ENCODE measurements at places on chromosomes 6 and 20.
A peak's percentile ranks its signal among the peaks of the same experiment; 100 is the strongest.

DNA sequence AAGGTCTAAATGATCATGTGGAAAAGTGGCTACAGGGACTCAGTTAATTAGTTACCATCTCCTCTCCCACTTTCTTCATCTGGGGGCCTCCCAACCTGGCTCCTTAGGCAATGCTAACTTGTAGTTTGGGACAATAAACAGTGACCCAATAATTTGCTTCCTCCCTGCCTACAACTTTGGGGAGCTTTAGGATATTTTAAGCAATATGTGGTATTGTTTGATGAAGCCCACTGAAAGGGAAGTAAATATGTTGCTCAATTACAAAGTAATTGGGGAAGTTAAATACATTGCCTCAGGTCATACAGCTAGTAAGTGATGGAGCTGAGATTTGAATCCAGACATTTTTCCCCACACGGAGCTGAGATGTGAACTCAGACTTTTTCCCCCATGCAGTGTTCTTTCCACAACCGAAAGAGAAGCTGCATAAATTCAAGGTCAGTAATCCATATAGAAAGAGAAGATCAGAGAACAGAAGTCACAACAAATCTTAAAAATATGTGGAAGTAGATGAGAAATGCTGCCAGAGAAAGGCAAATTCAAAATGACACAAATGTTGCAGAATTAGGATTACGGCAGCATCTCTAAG is 26.6 kb downstream of the ZHX3 start:
- no peak for DNase-seq

DNA sequence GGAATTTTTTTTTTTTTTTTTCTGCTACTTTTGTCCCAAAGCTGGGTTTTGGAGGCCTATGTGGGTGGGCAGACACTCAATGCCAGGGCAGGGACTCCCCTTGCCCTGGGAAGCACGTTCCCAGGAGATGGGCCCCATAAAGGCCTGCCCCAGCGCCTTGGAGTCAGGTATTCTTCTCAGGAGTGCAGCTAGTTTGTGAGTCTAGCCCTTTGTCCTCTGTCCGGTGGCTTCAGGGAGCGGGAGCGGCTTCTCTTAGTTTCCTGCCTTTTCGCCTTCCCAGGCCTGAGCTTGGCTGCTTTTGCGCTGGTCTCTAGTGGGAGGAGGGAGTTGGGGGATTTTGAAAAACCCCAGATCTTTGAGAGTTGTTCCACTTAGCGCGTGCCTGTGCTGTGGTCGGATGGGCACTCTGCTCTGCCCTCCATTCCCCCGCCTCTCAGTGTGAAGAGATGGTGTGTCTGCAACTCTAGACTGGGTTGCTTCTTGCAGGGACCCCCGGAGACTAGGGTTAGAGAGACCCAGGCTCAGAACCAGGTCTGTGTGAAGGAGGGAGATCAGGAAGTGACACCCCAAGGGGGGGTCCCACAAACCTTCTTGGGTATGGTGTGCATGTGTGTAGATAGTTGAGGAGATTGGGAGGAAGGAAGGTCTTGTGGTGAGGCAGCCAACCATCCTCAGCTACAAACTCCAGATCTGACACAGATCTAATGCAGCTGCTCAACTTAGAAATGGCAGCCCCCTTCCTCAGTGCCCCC is 1.3 kb downstream of the PLCG1 start:
- peak; percentile 31 for DNase-seq

- DNase-seq = no peak
These were observed 4.5 kb downstream of the SOX4 start for GRCh38 chr6:21597801-21598673.

DNA sequence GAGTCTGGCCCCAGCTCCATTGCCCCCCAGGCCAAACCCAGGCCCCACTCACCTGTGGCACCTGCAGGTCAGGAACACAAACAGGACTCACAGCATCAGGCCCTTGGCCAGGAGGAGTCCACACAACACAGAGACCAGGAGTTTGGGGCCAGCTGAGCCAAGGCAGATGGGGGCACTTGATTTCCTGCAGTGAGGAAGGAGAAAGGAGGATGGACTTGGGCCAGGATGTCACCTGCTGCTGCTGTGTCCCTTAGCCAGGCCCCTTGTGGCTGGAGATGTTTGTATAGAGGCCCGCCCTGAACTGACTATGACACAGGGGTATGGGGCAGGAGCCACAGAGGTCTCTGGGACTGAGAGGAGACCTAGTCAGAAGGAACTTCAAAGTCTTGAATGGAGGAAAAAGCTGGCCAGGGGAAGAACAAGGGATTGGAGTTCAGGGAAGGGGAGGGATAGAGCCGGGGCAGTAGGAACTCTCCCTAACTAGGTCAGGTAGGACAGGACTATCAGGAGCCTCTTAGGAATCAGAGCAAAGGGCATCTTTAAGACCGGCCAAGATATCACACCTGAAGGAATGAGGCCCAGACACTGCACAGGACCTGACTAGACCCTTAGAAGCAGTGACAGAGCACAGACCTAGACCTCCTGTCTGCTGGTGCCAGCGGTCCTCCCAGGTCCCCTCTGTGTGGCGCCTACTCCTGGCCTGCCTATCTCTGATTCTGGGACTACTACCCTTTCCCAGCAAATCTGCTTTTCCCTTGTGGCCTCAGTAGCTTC is 8.8 kb upstream of the TREML2 start:
- DNase-seq = no peak

GRCh38 chr6:64334636-64335035 is 699.0 kb downstream of the PHF3 start:
- no peak for DNase-seq

- DNase-seq = no peak
These were observed 143.9 kb upstream of the ZNF217 start for GRCh38 chr20:53737396-53738038.

DNA sequence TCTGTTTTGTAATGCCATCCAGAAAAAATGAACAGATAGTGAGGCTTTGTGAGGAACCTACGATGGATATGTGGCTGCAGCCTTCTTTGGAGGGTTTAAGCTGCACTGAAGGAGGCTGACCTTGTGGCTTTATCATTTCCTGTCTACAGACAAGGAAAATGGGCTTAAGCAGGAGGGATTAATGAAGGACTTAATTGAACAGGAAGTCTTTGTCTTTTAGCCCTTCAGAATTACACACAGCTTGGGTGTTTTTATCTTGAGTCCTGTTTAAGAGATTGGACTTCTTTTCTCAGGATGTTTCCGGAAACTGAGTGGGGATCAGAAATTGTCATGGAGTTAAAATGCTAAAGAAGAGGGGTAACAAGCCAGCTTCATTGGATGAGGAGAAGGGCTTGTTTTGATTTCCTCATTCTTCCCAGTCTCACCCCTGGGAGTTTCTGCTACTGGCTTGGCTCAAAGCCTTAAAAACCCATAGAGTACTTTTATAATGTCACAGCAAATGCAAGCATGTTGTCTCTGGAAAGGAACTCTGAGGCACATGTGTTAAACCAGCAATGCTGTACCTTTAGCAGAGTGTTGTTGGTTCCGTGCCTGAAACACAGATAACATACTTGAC is 193.6 kb downstream of the JARID2 start:
- DNase-seq = no peak

DNA sequence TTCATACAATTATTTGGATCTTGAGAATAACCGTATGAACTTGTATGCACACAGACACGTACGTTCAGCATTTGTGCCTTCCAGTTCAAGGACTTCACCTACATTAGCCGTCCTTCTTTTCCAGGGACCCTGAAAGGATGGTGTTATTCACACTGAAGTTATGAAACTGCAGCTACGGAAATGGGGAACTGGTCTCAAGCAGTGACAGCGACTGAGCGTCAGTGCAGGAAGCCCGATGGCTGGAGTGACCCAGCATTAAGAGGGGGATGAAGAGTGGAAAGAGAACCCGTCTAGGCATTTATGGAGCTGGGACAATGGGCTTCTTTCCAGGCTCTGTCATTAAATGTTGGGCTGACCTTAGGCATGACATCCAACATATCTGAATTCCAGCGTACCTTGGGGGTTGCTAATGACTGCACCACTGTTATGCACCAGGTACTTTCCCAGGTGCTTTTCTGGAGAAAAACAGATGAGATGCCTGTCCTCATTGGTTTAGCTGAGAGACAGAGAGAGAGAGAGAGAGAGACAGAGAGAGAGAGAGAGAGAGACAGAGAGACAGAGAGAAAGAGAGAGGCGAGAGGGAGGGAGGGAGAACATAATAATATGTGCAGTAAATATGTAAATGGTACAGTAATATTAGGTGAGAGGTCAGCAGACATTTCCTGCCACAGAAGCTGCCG is 204.7 kb upstream of the EXOC2 start:
- no peak for DNase-seq

GRCh38 chr6:154989448-154989847 is 5.7 kb upstream of the TIAM2 start:
- DNase-seq = no peak

DNA sequence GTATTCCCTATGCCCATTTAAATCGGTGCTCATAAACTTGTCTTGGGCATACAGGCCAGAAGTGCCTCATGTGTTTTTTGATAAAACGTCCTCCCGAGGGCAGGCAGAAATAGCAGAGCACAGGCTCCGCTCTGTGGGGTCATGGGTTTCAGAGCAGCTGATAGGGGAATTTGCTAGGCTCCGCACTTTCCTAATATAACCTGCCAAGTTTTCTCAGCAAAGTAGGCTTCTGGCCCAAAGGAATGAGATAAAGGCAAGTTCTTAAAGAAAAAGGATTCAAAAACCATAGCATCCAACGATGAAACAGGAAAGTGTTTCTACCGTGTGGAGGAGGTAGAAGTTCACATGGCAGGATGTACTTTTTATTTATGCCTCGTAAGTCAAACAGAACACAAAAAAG is 69.8 kb upstream of the RALGAPA2 start:
- no peak for DNase-seq

DNA sequence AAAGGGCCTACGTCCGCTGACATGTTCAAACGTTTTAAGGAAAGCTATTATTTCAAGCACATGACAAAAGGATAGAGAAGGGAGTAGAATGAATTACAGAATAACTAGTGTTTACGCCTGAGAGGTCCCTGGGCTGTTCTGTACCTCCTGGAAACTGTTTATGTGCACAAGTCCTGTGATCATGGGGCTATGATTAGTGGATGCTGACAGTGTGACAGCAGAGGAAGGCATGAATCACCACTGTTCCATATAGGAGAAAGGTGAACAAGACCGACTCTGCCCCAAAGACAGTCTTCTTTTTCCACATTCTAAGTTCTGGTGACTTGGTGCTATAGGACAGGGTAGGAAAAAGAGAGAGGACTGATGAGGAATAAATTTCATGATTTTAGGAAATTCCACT is 249.2 kb upstream of the PRDM1 start:
- DNase-seq = no peak

DNA sequence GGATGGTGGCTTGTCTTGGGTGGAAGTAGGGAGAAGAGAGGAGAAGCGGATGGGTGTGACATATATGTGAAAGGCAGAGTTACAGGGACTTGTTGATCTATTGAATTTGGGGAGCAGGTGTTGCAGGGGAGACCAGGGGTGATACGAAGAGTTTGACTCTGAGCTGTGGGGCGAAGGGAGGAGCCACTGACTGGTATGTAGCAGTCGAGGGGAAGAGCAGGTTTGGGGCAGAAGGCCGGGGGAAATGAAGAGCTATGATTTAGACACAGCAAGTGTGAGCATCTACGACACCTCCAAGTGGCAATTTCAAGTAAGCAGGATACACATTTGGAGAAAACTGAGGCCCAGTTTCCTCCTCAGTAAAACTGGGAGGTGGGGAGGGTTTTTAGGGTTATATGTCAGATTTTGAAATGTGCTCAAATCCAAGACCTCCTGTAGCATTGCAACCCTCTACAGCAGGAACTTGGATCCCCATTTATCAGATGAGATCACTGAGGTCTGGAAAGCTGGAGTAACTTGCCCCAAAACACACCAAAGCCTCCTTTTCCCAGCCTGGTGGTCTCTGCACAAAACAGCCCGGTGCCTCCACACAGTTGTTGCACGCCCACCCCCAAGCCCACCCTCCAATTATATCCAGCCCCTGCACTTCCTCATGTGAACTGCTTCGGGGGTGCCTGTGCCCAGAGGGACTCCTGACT is 137.8 kb downstream of the PREX1 start:
- no peak for DNase-seq

- DNase-seq = no peak
These were observed 11.3 kb downstream of the SERPINB6 start for GRCh38 chr6:2959909-2960719.

GRCh38 chr6:166520905-166521834 is 65.3 kb downstream of the RAMACL start:
- DNase-seq = no peak

DNA sequence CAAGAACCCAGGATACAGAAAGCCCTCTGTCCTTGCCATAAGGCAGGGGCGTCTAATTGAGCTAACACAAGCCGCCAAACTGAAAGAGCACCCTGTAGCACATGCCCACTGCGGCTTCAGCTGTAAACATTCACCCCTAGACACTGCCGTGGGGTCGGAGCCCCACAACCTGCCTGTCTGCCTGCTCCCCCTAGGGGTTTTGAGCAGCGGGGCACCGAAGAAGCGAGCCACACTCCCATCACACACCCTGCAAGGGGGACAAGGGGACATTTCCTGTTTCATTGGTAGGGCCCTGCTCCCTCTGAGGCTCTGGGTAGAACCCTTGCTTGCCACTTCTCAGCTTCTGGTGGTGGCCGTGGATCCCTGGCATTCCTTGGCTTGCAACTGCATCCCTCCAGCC is 45.2 kb upstream of the BCLAF1 start:
- DNase-seq = no peak

DNA sequence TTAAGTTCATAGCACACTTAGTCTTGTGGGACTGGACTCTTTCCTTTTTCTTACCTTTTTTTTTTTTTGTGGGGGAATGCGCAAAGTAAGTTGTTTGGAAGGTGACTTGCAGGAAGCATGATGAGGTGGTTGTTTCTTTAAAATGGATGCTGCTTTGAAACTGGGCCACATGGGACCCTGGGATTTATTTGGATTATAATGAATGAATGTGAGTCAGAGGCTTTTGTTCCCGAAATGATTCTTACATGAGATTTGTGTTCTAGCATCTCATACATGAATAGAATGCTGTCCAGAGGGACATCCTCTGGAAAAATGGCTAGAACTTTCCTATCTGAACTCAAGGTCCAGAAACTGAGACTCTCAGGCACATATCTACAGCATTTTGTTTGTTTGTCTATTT is 236.6 kb upstream of the RNF24 start:
- no peak for DNase-seq

DNA sequence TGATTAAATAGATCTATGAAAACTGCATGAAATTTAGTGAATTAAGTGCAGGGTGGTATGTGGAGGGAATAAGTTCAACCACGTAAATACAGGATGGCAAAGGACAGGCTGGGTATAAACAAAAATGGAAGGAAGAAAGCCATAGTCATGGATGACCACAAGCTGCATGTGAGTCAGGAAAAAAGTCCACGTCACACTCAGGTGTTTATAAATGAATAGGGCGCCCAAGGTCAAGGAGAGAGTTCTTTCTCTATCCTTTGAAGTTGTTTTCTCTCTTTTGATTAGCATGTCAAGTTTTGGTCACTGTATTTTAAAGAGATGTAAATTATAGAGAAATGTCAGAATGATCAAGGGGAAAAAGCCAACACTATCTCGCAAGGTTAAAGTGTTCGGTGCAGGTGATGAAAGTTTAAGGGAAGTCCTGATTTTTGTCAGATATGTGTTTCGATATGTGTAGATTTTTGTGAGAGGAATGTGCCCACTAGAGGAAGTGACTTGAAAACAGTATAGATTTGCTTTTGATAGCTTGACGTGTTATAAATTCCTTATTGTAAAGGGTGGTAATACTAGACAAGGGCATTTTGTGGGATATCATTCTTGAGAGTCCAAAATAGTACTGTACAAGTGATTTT is 58.7 kb downstream of the MAP3K4 start:
- no peak for DNase-seq
